ENCODE measurements at places on chromosomes 4 and X. TPM values are rescaled to one million over a fixed set of nuclear protein-coding genes. Genes with fewer than 3 reads are reported as not detected.

DNA sequence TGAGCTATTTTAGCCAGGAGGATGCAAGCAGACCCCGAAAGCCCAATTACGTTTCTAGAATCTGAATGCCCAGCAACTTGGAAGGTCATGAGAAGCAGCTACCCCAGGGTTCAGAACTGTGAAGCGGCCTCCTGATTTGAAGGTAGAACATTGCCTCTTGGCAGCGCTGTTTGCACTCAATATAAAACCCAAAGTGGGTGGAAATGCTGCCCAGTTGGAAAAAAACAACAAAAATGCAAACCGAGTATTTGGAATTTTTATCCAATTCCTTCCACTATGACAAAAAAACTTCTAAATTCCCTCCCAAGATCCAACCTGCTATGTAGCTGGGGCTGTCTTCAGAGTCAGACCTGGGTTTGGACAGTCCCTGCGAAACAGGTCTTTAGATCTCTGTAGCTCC, 103.3 kb upstream of the RBPJ start:
- no peak for DNase-seq
- H3K36me3 ChIP-seq, result no peaks in the 10 kb centered on the region
- no peaks in the 10 kb centered on the region for H3K27me3 ChIP-seq
- no peak overlapping the region for H3K4me3 ChIP-seq
- no peaks in the 10 kb centered on the region for H3K4me1 ChIP-seq

GRCh38 chrX:131816551-131817136, 206.5 kb upstream of the STK26 start:
- no peaks in the 10 kb centered on the region for H3K36me3 ChIP-seq
- no peaks in the 10 kb centered on the region for H3K4me1 ChIP-seq
- H3K27ac ChIP-seq, result no peak overlapping the region
- H3K4me3 ChIP-seq, result peak overlapping the region; percentile 28
- H3K27me3 ChIP-seq, result no peaks in the 10 kb centered on the region

- peak; percentile 78 for DNase-seq
- peaks cover 6% of the 10 kb centered on the region for H3K4me1 ChIP-seq
- no peaks in the 10 kb centered on the region for H3K27me3 ChIP-seq
Observed at GRCh38 chrX:103254171-103254824, 657 bp downstream of the TCEAL8 start.

DNA sequence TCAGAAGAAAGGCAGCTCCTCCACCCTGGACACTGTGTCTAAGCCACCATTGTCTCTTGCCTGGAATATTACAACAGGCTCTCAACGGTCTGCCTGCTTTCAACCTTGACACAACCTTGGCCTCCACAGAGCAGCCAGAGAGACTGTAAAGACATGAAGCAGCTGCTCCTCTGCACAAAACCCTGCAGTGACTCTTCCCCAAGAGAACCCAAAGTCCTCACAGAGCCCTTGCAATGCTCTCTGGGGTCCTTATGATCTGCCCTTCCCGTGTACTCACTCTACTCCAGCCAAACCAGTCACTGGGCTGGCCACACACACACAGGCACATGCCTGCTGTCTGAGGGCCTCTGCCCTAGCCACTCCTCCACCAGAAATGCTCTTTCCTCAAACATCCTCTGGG, 75.9 kb upstream of the CPEB2 start:
- no peak for DNase-seq
- no peak overlapping the region for H3K27ac ChIP-seq

TIMM17B gene
- total RNA-seq, result 32.9 TPM

NKRF gene
- 7.1 TPM for total RNA-seq

RPL34 gene
- total RNA-seq, result 993 TPM

HAND2 gene
- total RNA-seq, result not detected

- DNase-seq, result no peak
- no peak overlapping the region for H3K27ac ChIP-seq
- peaks cover 11% of the 10 kb centered on the region for H3K36me3 ChIP-seq
- H3K4me3 ChIP-seq, result no peak overlapping the region
- H3K27me3 ChIP-seq, result no peaks in the 10 kb centered on the region
Observed at GRCh38 chrX:153342762-153343558, 9.0 kb downstream of the ZNF275 start.

UGT2B15 gene
- total RNA-seq, result not detected

DNA sequence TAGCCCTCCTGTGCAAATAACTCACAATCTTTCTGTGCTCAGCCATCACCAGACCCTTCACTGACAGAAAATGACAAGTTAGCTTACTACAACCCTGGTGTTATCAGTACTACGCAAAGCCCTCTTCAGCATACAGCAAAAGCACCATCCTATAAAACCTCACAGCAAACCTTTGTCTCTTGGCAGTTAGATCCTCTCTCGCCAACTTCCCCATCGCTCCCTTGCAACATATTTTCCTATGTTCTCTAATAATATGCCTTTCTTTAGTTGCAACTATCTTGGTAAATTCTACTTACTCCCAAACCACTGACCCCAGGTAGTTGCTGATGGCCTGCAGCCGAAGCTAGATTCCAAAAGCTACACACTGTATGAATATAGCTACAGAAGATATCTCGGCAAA, 856.9 kb upstream of the FRG1 start:
- no peaks in the 10 kb centered on the region for H3K36me3 ChIP-seq
- no peak for DNase-seq

DNA sequence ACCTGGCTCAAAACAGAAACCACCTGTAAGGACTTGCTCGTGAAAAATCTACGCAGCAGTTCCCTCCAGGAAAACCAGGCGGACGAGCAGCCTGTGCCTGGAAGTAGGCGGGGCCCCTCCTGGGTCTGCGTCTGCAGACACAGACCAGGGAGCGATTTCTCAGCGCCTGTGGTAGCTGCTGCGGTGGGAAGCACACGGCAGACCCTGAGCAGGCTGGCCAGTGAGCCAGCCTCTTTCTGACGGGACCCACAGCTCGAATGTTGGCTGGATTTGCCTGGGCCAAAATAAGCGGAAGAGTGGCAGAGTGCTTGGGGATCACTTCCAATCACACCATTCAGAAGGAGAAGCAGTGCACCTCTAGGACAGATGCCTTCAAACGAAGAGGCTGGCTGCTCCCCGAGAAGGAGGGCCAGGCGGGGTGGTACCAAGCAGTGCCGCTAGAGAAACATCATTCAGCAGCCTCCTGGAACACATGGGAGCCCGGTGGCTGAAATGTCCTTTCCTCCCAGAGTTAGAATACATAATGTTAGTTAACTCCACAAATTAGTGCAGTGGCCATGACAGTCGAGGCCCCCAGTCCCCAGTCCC, 85.9 kb downstream of the GATB start:
- no peaks in the 10 kb centered on the region for H3K36me3 ChIP-seq
- DNase-seq, result peak; percentile 78
- no peaks in the 10 kb centered on the region for H3K27me3 ChIP-seq
- H3K4me3 ChIP-seq, result peak overlapping the region; percentile 32

DNA sequence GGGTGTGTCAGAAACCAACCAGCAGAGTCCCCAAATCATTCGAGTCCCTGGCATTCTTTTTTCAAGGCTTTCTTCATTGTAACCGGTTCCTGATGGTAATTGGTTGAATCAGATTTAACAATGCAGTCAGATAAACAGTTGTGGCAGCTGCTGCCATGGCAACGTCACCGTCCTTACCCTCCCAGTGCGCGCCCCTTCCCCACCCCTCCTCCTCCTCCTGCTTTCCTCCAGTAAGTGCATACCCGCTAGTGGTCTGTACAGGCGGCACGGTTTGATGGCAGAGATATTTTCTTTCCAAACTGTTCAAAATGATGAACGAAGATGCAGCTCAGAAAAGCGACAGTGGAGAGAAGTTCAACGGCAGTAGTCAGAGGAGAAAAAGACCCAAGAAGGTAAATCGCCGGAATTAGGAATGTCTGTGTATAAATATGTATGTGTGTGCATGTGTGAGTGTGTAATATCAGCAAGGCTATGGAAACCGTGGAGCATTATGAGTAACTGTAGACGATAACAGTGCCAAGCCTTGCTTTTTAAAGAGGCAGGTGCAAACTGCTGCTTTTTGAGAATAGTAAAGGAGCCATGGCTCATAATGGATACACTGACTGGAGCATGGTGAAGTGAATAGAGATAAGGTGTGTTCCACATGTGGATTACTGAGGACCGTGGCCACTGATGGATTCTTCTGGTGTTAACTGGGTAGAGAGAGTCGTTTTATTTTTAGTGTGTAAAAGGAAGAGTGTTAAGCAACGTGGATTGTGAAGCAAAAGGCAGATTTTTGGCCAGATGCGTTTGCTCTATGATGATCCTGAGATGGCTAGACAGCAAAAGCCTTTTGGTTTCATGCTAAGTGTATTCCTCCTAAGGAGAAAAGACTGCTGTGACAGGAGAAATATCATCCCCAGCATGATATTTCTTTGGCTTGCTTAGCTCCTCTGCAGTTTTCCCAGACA, at the start of gene ANK2:
Gene ANK2, plus strand, starts transcription at position 233 of the 950 bp plus-strand sequence. Its CDS starts 76 bp downstream, at position 309.
- H3K27me3 ChIP-seq, result no peaks in the 10 kb centered on the region
- H3K4me1 ChIP-seq, result no peaks in the 10 kb centered on the region
- DNase-seq, result no peak
- H3K4me3 ChIP-seq, result no peak within 1 kb of the TSS
- no peak within 1 kb of the TSS for H3K27ac ChIP-seq

DNA sequence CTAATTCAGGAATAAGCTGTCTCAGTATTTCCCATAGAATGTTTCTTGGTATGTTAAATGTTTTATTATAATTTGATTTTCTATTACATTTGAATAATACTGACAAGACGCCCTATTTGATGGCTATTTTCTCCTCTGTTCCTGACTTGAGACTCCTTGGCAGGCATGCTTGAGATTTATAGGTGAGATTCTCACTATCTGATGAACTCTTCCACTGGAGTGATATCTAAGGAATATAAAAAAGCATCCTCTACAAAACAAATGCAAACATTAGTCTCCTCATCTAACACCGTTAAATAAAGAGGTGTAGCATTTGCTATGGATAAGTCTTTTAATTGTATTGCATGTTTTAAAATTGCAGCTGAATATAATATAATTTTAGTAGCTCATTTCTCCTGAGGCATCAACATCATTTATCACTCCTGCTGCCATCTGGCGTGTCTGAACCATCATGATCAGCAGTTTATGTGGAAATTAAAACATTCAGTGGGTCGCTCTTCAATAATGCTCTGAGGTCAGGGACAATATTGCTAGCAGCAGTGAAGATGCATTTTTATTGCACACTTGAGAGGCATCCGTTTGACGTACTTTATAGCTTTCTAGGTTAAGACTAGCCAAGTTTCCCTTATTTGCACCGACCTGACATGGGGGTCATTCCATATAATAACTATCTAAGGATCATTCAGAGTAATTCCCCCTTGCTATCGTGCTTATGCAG, 210.4 kb upstream of the GALNTL6 start:
- H3K4me3 ChIP-seq, result no peak overlapping the region
- DNase-seq, result no peak
- H3K4me1 ChIP-seq, result no peaks in the 10 kb centered on the region
- no peaks in the 10 kb centered on the region for H3K36me3 ChIP-seq
- no peak overlapping the region for H3K27ac ChIP-seq

PAGE5 gene
- not detected for total RNA-seq

TMPRSS11F gene
- total RNA-seq, result not detected

GRCh38 chr4:180058691-180059215, 2184.4 kb upstream of the TENM3 start:
- H3K27me3 ChIP-seq, result peaks cover 46% of the 10 kb centered on the region
- H3K4me3 ChIP-seq, result peak overlapping the region; percentile 46
- H3K36me3 ChIP-seq, result no peaks in the 10 kb centered on the region
- H3K27ac ChIP-seq, result no peak overlapping the region
- H3K4me1 ChIP-seq, result peaks cover 8% of the 10 kb centered on the region

CLCN3 gene
- 39.2 TPM for total RNA-seq

DNA sequence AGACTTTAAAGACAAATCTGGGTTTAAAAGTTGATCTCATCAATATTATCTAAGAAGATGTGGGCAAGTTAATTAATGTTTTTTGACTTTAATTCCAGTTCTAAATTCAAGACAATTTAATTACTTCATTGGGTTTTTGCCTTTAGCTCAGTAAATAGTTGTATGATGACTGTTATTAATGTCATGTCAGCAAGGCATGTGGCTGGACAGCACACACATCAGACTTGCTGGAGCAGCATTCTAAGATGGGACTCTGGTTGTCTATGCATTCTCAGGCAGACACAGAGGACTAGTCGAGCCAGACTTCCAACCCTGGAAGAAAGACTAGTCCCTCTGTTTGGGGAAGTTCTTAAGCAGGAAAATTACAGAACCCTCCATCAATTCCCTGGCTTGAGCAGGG, 180.7 kb upstream of the GK2 start:
- H3K27ac ChIP-seq, result no peak overlapping the region
- H3K36me3 ChIP-seq, result no peaks in the 10 kb centered on the region

SULT1E1 gene
- 1.4 TPM for total RNA-seq

RPS6KA6 gene
- 2.4 TPM for total RNA-seq

DNA sequence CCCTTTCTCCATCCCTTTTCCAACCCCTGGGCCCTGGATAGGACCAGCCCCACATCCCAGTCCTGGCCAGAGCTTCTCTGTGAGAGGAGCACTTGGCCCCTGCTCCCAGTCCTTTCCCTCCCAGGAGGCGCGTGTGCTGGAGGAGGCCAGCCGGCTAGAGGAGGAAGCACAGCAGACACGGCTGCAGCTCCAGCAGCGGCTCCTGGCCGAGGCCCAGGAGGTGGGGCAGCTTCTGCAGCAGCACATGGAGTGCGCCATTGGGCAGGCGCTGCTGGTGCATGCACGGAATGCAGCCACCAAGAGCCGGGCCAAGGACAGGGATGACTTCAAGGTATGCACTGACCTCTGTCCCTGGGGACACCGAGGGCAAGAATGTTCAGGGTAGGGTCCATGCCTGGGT, 87.5 kb downstream of the EVC start:
- no peaks in the 10 kb centered on the region for H3K4me1 ChIP-seq
- H3K36me3 ChIP-seq, result peaks cover 38% of the 10 kb centered on the region
- DNase-seq, result no peak
- H3K4me3 ChIP-seq, result no peak overlapping the region
- H3K27me3 ChIP-seq, result no peaks in the 10 kb centered on the region

SLITRK4 gene
- 0.58 TPM for total RNA-seq

DNA sequence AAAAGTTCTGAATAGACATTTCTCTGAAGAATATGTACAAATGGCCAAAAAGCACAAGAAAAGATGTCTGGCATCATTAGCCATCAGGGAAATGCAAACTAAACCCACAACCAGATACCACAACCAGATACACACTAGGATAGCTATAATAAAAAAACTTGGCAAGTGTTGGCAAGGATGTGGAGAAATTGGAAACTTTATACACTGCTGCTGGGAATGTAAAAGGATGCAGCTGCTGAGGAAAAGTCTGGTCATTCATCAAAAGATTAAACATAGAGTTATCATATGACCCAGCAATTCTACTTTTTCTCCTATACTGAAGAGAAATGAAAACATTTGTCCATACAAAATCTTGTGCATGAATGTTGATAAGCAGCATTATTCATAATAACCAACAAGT, 92.3 kb downstream of the UCHL1 start:
- no peaks in the 10 kb centered on the region for H3K36me3 ChIP-seq
- H3K27ac ChIP-seq, result no peak overlapping the region
- H3K4me3 ChIP-seq, result no peak overlapping the region
- DNase-seq, result no peak
- no peaks in the 10 kb centered on the region for H3K4me1 ChIP-seq

Data from upper lobe of right lung (tissue), 1 donor.